ENCODE measurements at places on chromosomes 1 and 21.

DNA sequence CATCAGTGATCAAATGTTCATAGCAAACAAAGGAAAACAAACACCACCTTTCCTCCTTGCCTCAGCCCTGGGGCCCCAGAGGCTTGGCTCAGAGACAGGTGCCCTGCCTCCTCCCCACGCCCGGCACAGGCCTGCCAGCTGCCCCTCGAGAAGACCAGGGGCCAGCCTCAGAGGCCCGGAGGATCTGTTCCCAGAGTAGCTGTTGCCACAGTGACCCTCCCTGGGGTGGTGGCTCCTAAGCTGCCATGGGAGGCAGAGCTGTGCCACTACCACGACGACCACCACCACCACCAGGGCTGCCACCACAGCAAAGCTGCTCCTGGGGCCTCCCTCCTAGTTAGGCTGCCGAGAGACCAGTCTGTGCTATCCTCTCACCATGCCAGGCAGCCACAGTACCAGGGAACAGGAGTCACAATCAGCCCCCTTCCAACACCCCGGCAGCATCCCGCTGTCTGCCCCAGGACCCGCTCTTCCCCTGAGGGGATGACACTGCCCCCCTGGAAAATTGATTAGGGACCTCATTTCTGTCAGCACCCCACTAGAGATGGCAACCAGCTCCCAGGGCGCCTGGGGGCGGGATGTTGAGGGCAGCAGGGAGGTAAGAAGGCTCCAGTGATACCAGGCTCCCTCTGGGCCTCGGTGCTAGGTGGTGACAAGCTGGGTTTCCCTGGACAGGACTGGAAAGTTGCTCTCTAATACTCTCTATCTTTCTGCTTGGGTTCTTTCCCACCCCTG, 30.5 kb downstream of the KCNC4 start:
- no peaks in the 10 kb centered on the region for H3K36me3 ChIP-seq
- no peak for DNase-seq
- H3K27me3 ChIP-seq, result no peaks in the 10 kb centered on the region
- H3K4me1 ChIP-seq, result peaks cover 7% of the 10 kb centered on the region
- no peak overlapping the region for H3K4me3 ChIP-seq

GRCh38 chr1:180530501-180530900, 28.1 kb upstream of the ACBD6 start:
- H3K4me1 ChIP-seq, result peaks cover 4% of the 10 kb centered on the region
- H3K4me3 ChIP-seq, result no peak overlapping the region
- H3K27ac ChIP-seq, result no peak overlapping the region
- no peaks in the 10 kb centered on the region for H3K36me3 ChIP-seq
- H3K27me3 ChIP-seq, result peaks cover 1% of the 10 kb centered on the region

DNA sequence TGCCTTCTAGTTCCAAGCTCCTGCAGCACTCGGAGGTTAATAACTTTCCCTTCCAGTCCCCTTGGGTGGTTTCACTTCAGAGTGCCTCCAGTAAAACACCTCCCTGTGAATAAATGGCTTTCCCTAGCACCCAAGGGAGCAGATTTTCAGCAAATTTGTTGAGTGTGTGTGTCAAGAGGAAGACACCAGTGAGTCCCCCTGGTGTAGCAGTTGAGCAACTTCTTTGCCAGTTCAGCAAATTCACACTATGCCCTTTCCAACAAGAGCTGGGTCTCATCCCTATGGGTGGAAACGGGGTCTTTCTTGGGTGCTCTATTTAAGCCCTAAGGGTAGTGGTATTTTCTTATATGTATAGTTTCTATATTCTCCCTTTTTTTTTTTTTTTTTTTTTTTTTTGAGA, 806 bp upstream of the AADACL4 start:
- peaks cover 5% of the 10 kb centered on the region for H3K27me3 ChIP-seq
- H3K27ac ChIP-seq, result no peak overlapping the region
- DNase-seq, result no peak
- no peak overlapping the region for H3K4me3 ChIP-seq
- no peaks in the 10 kb centered on the region for H3K36me3 ChIP-seq

DNA sequence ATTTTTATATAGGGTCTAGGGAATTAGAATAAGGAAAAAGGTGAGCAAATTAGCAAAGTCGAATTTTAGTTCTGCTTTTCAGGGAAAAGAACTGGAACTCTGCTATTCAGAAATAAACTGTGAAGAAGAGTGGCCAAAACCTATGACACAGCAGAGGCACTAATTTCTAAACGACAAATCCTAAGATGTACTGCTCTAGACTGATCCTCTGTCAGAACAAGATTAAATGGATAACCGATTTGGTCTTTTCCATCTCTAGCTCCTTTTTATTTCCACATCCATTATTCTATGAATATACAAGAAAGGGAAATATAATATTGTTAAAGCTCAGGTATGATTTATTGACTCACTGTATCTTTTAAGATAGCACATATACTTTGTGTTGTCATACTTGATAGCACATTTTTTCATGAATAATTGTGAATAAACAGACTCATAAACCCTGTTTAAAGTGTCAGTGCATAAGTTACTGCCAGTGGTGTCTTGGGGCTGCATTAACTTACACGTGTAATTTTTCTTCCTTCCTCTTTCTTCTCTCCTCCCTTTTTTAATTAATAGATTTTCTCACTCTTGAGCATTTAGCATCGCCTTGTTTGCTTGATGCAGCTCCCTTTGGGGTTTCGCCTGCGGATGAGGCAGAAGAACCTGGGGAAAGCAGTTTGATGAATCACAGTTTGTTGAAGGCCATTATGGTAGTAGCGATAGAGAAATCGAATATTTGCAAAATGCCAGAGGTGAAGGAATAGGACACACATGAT, 496.6 kb downstream of the ADGRL2 start:
- no peak for DNase-seq
- no peaks in the 10 kb centered on the region for H3K36me3 ChIP-seq
- no peak overlapping the region for H3K27ac ChIP-seq
- H3K27me3 ChIP-seq, result no peaks in the 10 kb centered on the region
- no peak overlapping the region for H3K4me3 ChIP-seq

- no peaks in the 10 kb centered on the region for H3K36me3 ChIP-seq
- H3K27me3 ChIP-seq, result no peaks in the 10 kb centered on the region
- H3K27ac ChIP-seq, result no peak overlapping the region
- peak; percentile 70 for DNase-seq
- H3K4me1 ChIP-seq, result peaks cover 46% of the 10 kb centered on the region
These were observed 44.3 kb upstream of the ADARB1 start for GRCh38 chr21:45029948-45030681.

- H3K36me3 ChIP-seq, result no peaks in the 10 kb centered on the region
- no peak for DNase-seq
- no peak overlapping the region for H3K27ac ChIP-seq
- H3K4me3 ChIP-seq, result no peak overlapping the region
These were observed 16.3 kb upstream of the TENT5C start for GRCh38 chr1:117589544-117589943.

- H3K27ac ChIP-seq, result no peak overlapping the region
- no peaks in the 10 kb centered on the region for H3K4me1 ChIP-seq
- H3K36me3 ChIP-seq, result peaks cover 63% of the 10 kb centered on the region
- peak; percentile 61 for DNase-seq
These were observed 53.5 kb downstream of the SLC37A1 start for GRCh38 chr21:42567214-42567555.

DNA sequence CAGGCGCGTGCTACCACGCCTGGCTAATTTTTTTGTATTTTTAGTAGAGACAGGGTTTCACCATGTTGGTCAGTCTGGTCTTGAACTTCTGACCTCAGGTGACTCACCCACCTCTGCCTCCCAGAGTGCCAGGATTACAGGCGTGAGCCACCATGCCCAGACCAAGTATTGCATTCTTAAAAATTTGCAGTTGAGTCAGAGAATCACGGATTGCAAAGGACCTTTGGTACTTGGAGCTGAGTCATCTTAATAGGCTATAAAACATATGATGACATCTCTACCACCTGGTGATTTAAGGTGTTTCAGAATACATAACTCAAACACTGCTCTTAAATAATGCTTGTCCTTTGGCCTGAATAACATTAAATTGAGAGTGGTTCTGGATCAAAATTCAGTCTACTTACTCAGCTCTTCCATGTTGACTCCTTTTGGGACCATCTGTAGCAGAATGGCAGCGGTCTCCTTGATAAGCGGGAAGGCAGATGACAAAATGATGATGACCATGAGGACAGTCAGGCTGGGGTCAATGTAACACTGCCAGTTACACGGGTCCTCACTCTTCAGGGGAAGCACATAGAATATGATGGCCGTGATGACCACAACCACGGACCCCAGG, 10.4 kb downstream of the SLC30A10 start:
- no peak overlapping the region for H3K4me3 ChIP-seq
- no peaks in the 10 kb centered on the region for H3K27me3 ChIP-seq
- H3K4me1 ChIP-seq, result no peaks in the 10 kb centered on the region
- no peaks in the 10 kb centered on the region for H3K36me3 ChIP-seq
- H3K27ac ChIP-seq, result no peak overlapping the region

DNA sequence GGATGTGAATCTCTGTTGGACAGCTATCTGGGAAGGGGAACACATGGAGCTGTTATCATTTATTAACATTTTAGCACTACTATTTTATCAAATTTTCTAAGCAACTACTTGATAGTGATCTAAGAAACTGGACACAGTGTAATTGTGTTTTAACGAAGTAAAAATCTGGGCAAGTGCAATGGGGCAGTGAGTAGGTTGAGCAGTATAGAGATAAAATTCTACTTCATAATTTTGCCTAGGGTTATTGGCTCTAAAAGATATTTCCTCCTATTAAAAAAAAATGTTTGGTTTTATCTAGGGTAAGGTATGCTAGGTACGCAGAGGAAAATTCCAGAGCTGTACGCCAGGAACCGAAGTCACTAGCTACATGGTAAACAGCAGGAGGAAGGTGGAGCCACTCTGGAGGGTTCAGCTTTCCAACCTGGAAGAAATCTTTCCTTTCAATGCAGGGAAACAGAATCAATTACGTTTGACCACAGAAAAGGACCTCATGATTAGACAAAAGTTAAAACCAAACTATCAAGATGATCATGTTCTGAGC, 43.3 kb downstream of the BCAR3 start:
- no peak for DNase-seq
- no peak overlapping the region for H3K27ac ChIP-seq
- no peaks in the 10 kb centered on the region for H3K4me1 ChIP-seq
- peaks cover 12% of the 10 kb centered on the region for H3K36me3 ChIP-seq
- no peaks in the 10 kb centered on the region for H3K27me3 ChIP-seq

DNA sequence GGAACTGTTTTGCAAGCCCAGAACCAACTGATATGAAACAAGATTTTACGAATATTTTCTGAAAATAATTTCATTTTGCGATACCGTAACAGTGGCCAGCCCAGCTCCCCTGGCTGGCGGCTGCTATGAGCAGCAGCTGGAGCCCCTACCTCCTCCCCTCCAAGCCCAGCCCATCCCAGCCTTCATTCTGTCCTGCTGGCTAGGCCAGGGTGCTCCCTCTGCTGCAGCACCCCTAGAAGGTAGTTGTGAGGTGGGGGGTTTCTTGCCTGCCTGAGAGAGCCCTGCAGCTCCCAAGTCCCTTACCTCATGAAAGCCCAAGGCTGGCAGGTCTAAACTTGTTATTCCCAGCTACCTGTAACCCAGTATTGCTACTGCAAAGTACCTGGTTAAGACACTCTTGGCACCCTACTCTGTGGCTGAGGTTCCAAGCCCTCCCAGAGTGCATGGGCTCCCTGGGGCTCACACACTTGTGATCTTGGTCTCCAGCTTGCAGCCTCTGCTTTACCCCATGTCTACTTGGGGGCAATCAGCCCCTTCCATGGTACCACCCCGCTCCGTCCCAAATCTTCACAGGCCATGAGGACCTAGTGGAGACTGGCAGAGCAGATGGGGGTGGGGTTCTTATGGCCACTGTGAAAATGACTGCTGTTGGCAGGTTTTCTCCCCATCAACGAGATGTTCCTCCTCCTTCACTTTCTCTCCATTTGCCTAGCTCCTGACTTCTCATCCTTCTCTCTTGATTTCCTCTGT, 239.8 kb downstream of the TRABD2B start:
- H3K36me3 ChIP-seq, result no peaks in the 10 kb centered on the region
- no peak overlapping the region for H3K27ac ChIP-seq
- H3K4me1 ChIP-seq, result peaks cover 7% of the 10 kb centered on the region
- peak; percentile 63 for DNase-seq
- no peak overlapping the region for H3K4me3 ChIP-seq

DNA sequence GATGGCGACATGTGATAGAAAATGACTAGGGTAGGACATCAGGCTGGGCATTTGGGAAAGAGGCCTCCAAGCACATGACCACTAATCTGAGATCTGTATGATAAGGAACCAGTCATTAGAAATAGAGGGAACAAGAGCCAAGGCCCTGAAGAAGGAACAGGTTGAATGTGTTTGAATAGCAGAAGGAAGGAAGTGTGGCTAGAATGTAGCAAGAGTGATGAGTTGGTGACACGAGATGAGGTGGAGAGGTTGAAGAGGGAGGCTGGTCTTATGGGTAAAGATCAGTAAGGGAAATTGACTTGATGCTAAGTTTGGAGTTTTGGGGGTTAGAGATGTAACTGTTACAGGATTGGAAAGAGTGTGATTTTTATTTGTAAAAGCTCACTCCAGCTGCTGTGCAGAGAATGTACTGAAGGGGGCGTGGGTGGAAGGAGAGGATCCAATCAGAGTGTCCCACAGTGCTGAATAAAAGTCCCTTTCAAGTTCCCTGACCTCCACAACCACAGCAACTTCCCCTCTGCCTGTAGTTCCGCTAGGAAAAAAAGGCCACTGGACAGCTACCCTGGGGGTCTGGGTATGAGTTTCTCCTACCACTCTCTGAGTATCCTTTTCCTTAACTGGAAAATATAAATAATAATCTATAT, 295.0 kb downstream of the OMA1 start:
- H3K27me3 ChIP-seq, result peaks cover 44% of the 10 kb centered on the region
- no peaks in the 10 kb centered on the region for H3K36me3 ChIP-seq
- peaks cover 18% of the 10 kb centered on the region for H3K4me1 ChIP-seq
- no peak overlapping the region for H3K27ac ChIP-seq
- no peak overlapping the region for H3K4me3 ChIP-seq

DNA sequence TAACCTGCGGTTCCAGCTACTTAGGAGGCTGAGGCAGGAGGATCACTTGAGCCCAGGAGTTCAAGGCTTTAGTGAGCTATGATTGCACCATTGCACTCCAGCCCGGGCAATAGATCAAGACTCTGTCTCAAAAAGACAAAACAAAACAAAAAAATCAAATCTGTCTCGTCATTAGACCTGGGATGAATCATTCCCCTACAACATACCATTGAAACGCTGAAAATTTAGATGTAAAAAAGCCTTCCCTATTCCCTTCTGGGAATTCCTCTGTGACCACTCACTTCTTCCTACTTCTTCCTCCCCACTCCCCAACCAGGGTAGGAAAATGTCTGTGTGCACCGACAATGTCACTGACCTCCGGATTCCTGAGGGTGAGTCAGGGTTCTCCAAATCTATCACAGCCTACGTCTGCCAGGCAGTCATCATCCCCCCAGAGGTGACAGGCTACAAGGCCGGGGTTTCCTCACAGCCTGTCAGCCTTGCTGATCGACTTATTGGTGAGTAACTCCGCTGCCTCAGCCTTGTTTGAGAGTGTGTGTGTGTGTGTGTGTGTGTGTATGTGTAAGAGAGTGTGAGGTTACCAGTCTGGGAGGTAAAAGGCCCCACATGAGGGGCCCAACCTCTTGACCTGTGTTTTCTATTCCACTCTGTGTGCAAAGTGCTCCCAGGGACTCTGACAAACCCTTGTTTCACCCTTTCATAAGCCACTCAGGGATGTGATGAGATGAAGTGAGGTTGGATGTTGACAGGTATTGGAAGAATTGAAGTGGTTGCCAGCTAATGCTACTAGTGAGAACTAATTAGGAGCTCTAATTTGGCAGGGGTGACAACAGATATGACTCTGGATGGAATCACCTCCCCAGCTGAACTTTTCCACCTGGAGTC, 16.3 kb upstream of the SARS1 start:
- H3K4me1 ChIP-seq, result peaks cover 15% of the 10 kb centered on the region
- H3K27ac ChIP-seq, result peak overlapping the region; percentile 5
- no peak for DNase-seq
- no peak overlapping the region for H3K4me3 ChIP-seq
- no peaks in the 10 kb centered on the region for H3K27me3 ChIP-seq

GRCh38 chr1:114003431-114003830, 24.2 kb downstream of the OLFML3 start:
- no peaks in the 10 kb centered on the region for H3K27me3 ChIP-seq
- H3K36me3 ChIP-seq, result no peaks in the 10 kb centered on the region
- H3K27ac ChIP-seq, result no peak overlapping the region
- no peak overlapping the region for H3K4me3 ChIP-seq
- no peak for DNase-seq

All from suprapubic skin (tissue), 4 donors.